Activated CD4-positive, alpha-beta memory T cell treated with anti-CD3 and anti-CD28 coated beads for 36 hours (primary cell): ENCODE measurements at places on chromosomes 11 and 22. TPM values are rescaled to one million over a fixed set of nuclear protein-coding genes. Genes with fewer than 3 reads are reported as not detected.
A peak's percentile ranks its signal among the peaks of the same experiment; 100 is the strongest.

DNA sequence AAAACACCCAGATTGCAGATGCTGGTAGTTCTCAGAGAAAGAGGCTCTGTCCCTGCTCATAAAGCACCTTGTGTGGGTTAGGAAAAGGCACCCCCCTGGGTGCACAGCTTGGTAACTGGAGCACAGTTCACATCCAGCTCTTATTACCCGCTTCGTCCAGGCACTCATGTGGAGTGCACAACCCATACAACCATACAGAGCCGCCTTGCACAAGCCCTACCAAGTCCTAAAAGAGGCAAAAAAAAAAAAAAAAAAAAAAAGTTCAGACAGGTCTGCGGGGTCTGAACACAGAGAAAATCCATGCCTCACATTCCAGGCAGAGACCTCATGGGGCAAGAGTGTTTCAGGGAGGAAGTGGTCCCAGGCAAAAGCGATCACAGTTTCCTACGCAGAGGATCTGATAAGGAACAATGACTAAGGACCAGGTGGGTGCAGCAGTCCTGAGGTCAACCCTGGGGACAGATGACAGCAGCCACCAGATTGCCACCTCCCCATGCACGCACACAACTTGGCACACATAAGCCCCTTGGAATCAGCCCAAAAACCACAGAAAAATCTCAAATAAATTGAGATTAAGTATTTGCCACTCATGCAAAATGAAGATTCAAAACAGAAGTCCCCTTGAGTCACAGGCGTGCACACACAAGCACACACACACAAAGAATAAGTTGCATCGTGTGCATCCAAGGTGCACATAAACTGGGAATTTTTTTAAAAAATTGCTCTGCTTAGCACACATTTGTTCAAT lies 12.3 kb downstream of the MB start:
- DNase-seq = peak; percentile 45

DNA sequence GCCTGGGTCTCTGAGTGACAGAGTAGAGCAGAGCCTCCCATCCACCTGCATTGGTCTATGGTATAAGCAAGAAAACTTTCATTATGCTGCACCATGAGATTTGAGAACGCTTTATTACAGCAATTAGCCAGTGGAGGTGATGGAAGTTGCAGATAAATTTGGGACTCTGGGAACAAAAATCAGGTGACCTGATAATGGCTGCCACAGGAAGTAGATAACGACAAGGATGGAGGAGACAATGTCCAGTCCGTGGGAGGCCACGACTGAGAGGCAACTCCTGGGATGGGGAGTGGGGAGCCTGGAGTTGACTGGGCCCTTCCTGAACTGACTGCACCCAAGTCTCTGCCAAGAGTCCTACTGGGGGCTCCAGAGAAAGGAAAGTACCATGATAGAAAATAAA lies 4.7 kb downstream of the MRGPRD start:
- DNase-seq = no peak

GALR3 gene
- 0.19 TPM for total RNA-seq

GRCh38 chr11:89442801-89443200 lies 48.4 kb downstream of the NOX4 start:
- DNase-seq = no peak

CD6 gene
- total RNA-seq = 279 TPM
